ENCODE measurements at places on chromosomes 1 and 21. TPM values are rescaled to one million over a fixed set of nuclear protein-coding genes. Genes with fewer than 3 reads are reported as not detected.

GRCh38 chr1:248862695-248862997 is 3.8 kb upstream of the ZNF692 start:
- H3K4me1 ChIP-seq = peaks cover 20% of the 10 kb centered on the region
- peak overlapping the region; percentile 81 for H3K27ac ChIP-seq
- DNase-seq = no peak
- no peaks in the 10 kb centered on the region for H3K36me3 ChIP-seq
- H3K4me3 ChIP-seq = peak overlapping the region; percentile 59
- H3K27me3 ChIP-seq = no peaks in the 10 kb centered on the region

GRCh38 chr1:38586993-38587646 is 272.5 kb downstream of the RRAGC start:
- peaks cover 9% of the 10 kb centered on the region for H3K4me1 ChIP-seq
- no peaks in the 10 kb centered on the region for H3K36me3 ChIP-seq
- no peak overlapping the region for H3K4me3 ChIP-seq
- no peak overlapping the region for H3K27ac ChIP-seq
- DNase-seq = peak; percentile 87
- H3K27me3 ChIP-seq = no peaks in the 10 kb centered on the region

- no peak overlapping the region for H3K27ac ChIP-seq
- H3K27me3 ChIP-seq = no peaks in the 10 kb centered on the region
- no peak for DNase-seq
- no peaks in the 10 kb centered on the region for H3K36me3 ChIP-seq
- no peaks in the 10 kb centered on the region for H3K4me1 ChIP-seq
Observed at GRCh38 chr1:168865850-168866620, 137.0 kb upstream of the DPT start.

- H3K27me3 ChIP-seq = no peaks in the 10 kb centered on the region
- H3K4me1 ChIP-seq = peaks cover 19% of the 10 kb centered on the region
- no peak overlapping the region for H3K27ac ChIP-seq
- H3K4me3 ChIP-seq = no peak overlapping the region
Observed at GRCh38 chr1:22780696-22781095, 70.1 kb downstream of the EPHB2 start.

GRCh38 chr1:225607355-225607754 is 45.6 kb downstream of the ENAH start:
- no peak for DNase-seq
- H3K4me3 ChIP-seq = no peak overlapping the region
- H3K27me3 ChIP-seq = no peaks in the 10 kb centered on the region

- H3K36me3 ChIP-seq = no peaks in the 10 kb centered on the region
- DNase-seq = no peak
- H3K27ac ChIP-seq = no peak overlapping the region
- H3K4me1 ChIP-seq = no peaks in the 10 kb centered on the region
- no peaks in the 10 kb centered on the region for H3K27me3 ChIP-seq
Observed at GRCh38 chr1:222004034-222004433, 262.1 kb upstream of the DUSP10 start.

DNA sequence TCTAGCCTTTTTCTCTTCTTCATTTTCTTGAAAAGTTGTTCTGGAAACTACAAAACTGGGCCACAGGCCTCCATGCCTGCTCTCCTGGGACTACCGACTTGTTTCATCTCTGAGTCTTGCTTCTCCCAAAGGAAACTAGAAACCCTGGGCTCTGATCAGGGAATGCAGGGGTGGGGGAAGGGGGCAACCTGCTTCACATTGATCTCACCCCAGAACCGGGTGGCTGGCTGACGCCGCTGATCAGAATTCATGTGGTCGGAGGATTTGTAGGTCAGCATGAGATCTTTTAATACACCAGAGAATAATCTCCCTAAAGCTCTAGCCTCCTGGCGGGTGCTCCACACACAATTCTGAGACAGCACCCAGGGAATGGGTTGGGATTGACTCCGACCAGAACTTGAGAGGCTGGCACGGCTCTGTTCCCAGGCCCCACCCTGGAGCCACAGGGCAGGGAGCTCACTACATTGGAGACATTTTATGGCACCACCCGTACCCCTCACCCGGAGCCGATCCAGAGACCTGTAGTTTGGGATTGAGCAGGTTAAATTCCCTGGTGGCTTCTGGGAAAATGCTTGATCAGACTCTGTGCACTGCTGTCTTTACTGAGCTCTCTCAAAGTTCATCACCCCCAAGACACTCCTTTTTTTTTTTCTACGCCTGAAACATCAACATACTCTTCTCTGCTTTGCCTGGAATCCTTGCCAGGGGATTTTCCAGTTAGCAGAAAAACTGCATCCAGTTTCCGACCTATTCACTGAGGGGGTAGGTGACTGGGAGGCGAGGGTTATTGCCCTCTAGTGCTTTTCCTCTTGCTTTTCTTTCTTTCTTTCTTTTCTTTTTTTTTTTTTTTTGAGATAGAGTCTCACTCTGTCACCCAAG is 12.2 kb upstream of the ARHGEF10L start:
- peaks cover 25% of the 10 kb centered on the region for H3K4me1 ChIP-seq
- no peaks in the 10 kb centered on the region for H3K36me3 ChIP-seq
- DNase-seq = no peak
- no peaks in the 10 kb centered on the region for H3K27me3 ChIP-seq

DNA sequence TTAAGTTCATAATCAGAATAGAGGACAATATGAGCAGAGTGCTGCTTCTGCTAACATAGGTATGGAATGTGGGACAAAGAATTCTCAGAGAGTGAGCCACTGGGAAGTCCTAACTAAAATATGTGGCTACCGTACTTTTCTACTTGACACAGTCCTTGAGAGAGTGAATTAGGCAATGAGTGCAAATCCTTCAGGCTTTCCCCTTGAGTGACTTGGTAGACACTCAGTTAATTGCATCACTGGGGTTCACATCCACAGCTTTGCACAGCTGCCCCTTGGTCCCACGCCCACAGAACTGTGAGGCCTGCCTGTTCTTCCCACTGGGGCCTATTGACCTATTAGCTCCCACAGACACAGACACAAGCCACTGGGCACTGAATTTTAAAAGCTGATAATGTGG is 40.5 kb upstream of the PAXBP1 start:
- no peak for DNase-seq
- no peaks in the 10 kb centered on the region for H3K36me3 ChIP-seq
- H3K4me3 ChIP-seq = no peak overlapping the region
- H3K27me3 ChIP-seq = no peaks in the 10 kb centered on the region
- H3K4me1 ChIP-seq = no peaks in the 10 kb centered on the region

GRCh38 chr21:26583769-26584168 is 10.7 kb upstream of the CYYR1 start:
- H3K27ac ChIP-seq = no peak overlapping the region
- DNase-seq = no peak
- H3K27me3 ChIP-seq = no peaks in the 10 kb centered on the region
- no peaks in the 10 kb centered on the region for H3K36me3 ChIP-seq

DNA sequence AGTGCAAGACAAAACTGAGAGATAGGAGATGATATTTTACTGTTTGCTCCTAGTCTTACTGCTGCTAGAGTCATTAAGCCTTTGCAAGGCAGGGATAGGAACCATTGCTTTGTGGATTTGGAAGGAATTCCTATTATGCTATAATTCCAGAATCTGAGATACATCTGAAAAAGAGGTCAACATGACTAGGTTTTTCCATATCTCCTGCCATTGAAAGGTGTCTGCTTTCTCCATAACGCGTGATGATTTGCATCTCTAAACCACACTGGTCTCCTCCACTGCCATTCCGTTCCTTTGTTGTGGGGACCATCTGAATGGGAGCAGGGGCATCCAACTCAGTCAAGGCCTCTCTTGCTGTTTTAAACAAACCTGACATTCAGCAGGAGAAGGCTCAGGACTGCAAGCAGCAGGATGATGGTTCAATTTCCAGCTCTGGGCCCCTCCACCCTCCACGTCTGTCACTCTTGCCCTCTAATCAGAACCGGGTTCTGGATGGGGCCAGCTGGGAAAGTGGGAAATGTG is 45.2 kb downstream of the PLPP3 start:
- no peak for DNase-seq
- H3K27me3 ChIP-seq = no peaks in the 10 kb centered on the region
- peaks cover 44% of the 10 kb centered on the region for H3K36me3 ChIP-seq
- no peak overlapping the region for H3K27ac ChIP-seq
- no peaks in the 10 kb centered on the region for H3K4me1 ChIP-seq
- H3K4me3 ChIP-seq = no peak overlapping the region

DNA sequence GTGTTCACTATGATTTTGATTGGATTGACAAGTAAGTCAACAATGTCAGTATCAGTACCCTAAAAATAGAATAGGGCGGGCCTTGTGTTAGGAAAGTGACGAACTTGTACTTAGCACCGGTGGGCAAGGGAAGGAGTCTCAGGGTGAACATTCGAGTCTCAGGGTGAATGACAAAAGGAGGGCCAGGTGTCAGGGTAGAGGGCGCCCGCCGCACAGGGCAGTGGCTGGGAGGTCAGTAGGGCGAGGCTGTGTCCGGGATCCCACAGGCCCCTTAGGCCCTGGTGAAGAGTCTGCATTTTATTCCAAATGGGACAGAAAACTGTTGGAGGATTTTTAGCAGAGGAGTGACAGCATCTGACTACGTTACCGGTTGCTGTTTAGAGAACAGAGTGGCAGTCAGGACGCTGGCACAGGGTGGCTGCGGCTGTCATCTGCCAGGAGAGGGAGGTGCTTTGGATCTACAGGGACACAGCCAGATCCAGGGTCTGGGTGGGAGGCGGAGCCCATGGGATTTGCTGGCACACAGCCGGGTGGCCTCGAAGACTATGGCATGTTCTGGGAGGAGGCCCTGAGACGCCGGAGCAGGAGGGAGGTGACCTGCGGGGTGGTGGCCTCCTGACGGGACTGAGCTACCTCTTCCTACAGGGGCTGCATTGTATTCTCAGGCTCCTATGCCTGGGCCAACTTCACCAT is 11.0 kb downstream of the AGTRAP start:
- H3K36me3 ChIP-seq = peaks cover 41% of the 10 kb centered on the region
- no peak overlapping the region for H3K27ac ChIP-seq
- no peaks in the 10 kb centered on the region for H3K27me3 ChIP-seq
- H3K4me1 ChIP-seq = no peaks in the 10 kb centered on the region
- H3K4me3 ChIP-seq = no peak overlapping the region
- no peak for DNase-seq

GRCh38 chr1:236753516-236753915 is 41.6 kb upstream of the MTR start:
- no peaks in the 10 kb centered on the region for H3K4me1 ChIP-seq
- DNase-seq = no peak
- H3K36me3 ChIP-seq = no peaks in the 10 kb centered on the region
- H3K27ac ChIP-seq = no peak overlapping the region

DNA sequence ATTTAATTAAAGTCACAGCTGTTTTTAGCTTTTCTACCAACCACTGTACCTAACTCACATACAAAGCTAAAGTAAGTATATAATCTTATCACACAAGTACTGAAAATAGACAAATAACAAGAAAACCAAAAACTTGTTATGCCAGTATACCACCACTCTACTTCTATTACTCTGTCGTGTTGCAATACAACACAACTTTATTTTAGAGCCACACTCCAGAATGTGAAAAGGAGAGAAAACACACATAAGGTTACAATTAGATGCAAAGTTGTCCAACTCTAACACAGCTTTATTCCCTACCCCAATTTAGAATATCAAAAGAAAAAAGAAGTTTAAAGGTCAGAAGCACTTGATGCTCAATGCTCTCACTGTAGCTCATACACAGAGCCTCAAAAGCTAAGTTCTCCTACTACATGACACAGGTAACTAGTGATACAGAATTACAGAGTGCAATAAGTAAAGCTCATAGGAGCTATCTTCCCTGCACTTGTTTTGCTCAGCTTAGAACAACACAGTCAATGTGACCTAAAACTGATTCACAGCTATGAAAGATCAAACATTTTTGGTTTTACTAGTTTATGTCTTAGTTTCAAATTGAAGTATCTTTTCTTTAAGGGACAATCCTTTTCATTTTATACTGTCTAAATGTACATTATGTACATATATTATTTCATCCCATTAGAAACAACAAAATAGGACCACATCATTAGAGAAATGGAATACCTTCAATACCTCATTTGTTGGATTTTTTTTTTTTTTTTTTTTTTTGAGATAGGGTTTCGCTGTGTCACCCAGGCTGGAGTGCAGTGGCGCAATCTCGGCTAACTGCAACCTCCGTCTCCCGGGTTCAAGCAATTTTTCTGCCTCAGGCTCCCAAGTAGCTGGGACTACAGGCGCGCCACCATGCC is 29.2 kb downstream of the EYA3 start:
- H3K4me1 ChIP-seq = peaks cover 59% of the 10 kb centered on the region
- H3K4me3 ChIP-seq = no peak overlapping the region
- H3K36me3 ChIP-seq = no peaks in the 10 kb centered on the region
- DNase-seq = no peak
- no peaks in the 10 kb centered on the region for H3K27me3 ChIP-seq

- H3K27ac ChIP-seq = no peak overlapping the region
- H3K36me3 ChIP-seq = peaks cover 42% of the 10 kb centered on the region
- no peaks in the 10 kb centered on the region for H3K27me3 ChIP-seq
- no peaks in the 10 kb centered on the region for H3K4me1 ChIP-seq
- no peak overlapping the region for H3K4me3 ChIP-seq
Observed at GRCh38 chr1:197081117-197081753, 14.2 kb upstream of the F13B start.

DNA sequence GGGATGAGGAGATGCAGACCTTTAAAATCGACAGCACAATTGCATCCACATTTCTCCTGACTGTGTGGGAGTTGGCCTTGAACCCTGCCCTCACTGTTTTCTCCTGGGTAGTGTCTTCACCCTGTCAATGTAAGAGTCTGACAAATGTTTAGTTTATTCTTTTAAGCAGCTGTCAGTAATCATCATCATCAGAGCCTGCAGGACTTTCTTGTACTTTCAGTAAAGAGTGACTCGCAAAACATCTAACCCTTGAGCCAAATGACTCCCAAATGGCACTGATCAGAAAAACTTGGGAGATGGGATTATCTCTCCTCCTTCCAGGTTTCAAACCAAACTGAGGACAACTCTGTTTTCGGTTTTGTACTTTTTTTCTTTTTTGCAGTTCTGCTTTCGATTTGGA is 460.2 kb downstream of the KIF26B start:
- DNase-seq = no peak
- no peaks in the 10 kb centered on the region for H3K27me3 ChIP-seq
- H3K4me1 ChIP-seq = peaks cover 3% of the 10 kb centered on the region
- no peak overlapping the region for H3K27ac ChIP-seq
- H3K36me3 ChIP-seq = no peaks in the 10 kb centered on the region

DNA sequence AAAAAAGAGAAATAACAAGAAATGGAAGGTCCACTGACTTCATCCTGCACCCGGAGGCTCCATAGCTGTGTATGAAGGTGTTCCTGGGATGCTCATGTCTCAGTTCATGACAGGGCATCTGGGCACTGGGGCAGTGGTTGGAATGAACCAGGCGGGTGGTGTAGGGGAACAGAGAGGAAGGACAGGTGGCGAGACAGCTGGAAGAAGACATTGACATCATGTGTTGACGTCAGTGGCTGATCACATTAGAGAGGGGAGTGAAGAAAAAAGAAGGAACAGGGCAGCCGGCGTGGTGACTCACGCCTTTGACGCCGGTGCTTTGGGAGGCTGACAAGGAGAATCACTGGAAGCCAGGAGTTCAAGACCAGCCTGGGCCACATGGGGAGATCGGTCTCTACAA is 50.1 kb downstream of the HUNK start:
- no peaks in the 10 kb centered on the region for H3K4me1 ChIP-seq
- no peak overlapping the region for H3K4me3 ChIP-seq
- no peak for DNase-seq
- H3K27ac ChIP-seq = no peak overlapping the region
- H3K36me3 ChIP-seq = no peaks in the 10 kb centered on the region

The SH2D2A gene
- 3.6 TPM for polyA plus RNA-seq

The S100A3 gene
- 2.2 TPM for polyA plus RNA-seq

The DIO1 gene
- 0.09 TPM for polyA plus RNA-seq

The NPHS2 gene
- 0.06 TPM for polyA plus RNA-seq

The PRSS38 gene
- not detected for polyA plus RNA-seq

The RAP1GAP gene
- polyA plus RNA-seq = 0.41 TPM

The CYP4Z1 gene
- polyA plus RNA-seq = not detected

The DNAI4 gene
- 1.6 TPM for polyA plus RNA-seq

The ATG4C gene
- 15.6 TPM for polyA plus RNA-seq

The LACTBL1 gene
- polyA plus RNA-seq = not detected

The PLA2G2D gene
- 28.7 TPM for polyA plus RNA-seq

The LRRC7 gene
- 0.02 TPM for polyA plus RNA-seq

The C1orf198 gene
- 11.4 TPM for polyA plus RNA-seq

The KRTAP7-1 gene
- not detected for polyA plus RNA-seq

Measured in spleen (tissue), 13 donors.